Dermis microvascular lymphatic vessel endothelial cell (primary cell): ENCODE measurements at places on chromosomes 6 and 20.

- no peak for DNase-seq
Measured at GRCh38 chr20:23225407-23226060, 125.1 kb upstream of the NXT1 start.

DNA sequence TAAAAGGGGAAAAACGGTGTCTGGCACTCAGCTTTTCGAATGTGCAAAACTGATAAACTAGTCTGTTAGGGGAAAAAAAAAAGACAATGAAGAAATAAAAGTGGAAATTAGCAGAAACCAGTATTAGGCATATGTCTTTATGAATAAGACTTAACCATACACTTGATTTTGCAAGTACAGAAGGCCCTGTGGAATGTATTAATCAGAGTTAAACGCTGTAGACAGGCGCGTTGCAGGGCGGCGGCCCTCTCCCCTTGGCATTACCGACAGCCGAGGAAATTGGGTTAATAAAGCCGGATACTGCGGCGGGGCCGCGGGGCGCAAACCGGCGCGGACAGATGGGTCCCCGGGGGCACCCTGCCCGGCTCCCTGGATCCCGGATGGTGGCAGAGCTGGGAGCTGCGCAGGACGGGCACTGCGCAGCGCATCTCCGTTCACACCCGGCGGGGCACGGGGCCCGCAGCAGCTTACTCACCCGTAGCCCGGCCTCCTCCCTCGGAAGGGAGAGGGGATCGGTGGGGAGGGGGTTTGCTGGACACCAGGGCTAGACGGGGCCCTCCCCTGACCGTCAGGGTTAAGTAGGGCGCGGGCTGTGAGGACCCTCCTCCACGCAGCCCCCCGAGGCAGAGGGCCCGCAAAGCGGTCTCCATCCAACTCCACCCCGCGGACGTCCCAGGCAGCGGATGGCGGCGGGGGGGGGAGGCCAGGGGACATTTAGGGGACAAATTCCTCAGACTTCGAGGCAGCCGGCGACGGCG is 2.0 kb downstream of the BHLHE23 start:
- no peak for DNase-seq

DNA sequence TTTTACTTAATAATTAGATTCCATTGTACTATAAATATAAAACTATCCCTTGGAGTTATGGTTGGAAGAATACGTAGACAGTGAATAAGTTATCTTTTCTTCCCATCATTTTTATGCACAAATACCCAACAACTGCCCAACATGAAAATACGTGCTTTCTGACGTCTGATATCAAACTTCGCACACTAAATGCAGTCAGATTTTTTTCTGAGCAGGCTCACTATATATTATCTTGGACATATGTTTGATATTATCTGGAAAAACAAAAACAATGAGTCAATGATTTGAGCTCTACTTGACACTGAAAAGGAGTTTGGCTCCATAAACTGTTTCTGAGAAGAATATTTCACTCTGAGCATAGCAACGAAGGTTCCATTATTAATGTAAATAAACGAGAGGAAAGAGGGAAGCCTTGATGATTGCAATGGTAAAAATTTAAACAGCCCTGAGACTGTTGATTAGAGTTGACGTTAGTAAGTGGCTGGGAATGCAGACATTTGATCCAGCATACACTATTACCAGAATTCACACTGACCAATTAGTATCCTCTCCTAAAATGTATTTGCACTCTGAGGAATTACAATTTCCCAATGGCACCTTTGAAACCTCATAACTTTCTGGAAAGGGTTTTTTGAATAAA is 1090.0 kb downstream of the EPHA7 start:
- no peak for DNase-seq

DNA sequence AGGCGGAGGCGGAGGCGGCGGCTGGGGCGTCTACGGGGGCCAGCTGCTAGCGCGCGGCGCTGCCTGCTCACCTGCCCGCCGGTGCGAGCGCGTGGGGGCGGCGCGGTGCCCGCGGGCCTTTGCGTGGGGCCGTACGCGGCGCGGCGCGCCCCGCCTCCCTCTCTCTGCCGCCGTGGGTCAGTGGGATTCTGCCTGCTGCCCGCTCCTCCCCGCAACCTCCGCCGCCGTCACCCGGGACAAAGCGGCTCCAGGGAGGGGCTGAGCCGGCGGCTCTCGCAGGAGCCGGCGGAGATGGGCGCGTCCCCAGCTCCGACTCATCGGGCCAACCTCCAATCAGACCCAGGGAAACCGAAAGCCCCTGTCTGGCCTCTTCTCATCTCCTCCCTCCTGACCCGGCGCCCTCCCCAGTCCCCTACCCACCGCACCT is at the start of gene RCAN2:
Gene RCAN2, minus strand, starts transcription at position 249 of the 427 bp plus-strand sequence.
- DNase-seq = peak; percentile 12

- DNase-seq = peak; percentile 11
Measured at GRCh38 chr20:37990571-37991151, 42.6 kb downstream of the TTI1 start.

DNA sequence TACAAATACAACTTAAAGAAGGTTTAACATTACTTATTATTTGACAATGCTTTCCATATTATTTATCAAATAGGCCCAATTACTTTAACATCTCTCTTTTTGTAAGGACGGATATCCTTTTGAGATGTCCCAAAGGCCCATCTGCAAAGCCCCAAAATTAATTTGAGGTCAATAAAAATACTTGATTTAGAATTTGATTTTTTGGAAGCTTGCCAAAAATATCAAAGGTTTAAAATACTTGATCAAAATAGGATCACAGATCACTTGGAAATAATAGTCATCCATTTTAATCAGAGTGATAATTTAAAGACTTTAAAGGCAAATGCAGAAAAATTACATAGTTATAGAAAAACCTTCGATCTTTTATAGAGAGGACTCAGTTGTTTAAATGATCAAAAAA is 8.1 kb downstream of the C6orf58 start:
- no peak for DNase-seq

DNA sequence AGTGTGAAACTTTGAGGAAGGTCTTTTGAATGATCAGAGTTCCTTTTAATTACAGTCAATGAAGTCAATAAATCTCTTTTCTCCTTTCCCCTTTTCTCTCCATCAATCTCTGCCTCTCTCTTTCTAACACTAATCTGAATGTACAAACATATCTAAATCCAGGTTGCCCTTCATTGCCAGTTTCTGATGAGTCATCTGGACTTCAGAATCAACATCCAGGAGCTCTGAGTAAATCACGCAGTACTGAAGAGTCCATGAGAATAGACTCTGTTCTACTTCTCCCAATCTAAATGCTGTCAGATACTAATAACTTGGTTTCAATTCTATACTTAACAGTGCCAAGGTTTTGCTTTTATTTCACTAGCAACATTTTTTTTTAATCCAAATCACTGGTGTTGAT is 238.7 kb upstream of the THEMIS start:
- peak; percentile 47 for DNase-seq

DNA sequence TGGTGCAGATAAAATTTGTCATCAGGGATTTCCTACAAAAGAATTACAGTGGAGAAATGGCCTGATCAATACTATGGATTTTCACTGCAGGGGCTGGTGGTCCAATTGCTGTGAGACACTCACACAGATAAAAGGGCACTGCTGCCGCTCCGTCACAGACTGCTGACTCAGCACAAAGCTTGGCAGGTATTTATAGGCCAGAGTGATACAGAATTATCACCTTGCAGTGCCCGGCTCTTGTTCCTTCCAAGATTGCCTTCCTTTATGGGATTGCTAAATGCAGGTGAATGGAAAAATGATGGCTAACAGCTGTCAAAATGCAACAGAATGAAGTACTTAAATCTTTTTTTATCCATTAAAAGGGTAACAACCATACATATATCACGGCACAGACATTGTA is 247.8 kb upstream of the ZFP64 start:
- DNase-seq = no peak

DNA sequence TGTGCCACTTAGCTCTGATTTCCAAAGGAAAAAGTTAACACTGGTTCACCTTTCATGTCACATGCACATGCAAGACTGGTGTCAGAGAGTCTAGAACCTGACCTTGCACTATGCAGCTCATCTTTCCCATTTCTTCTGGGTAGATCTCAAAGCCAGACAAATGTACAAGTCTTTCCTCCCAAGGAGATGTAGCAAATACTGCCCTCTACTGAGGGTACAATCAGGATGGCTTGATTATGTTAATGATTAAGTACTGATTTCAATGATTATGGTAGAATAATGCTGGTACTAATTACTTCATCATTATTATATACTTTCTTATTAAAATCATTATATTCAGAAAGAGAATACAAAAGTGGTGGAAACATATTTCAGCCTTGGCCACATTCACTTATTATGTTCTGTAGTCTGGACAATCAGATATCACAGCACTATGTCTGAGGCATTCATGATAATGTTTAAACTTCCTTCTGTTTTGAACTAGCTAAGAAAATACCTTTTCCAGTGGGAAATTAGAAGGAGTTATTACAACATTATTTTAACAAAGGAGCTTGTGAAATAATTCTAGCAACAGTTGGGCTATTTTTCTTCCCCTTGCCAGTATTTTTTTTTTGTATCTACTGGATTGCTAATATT is 68.5 kb upstream of the FOXO3 start:
- DNase-seq = peak; percentile 40

DNA sequence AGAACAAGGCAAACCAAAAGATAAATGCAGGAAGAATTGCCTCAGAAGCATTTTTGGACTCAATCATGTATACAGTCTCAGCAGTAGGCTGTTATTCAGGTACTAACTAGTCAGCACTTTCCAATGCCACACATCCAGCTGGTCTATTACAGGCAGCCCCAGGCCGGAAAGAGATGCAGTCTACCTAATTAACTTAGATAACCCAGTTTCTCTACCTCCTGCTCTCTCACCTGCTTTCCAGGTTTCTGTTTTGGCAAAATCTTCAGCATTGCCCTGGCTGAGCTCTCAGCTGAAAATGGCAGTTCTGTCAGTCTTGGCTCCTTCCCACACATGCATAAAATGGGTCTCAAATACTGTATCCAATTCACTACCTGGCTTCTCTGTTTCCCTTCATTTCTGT is 101.3 kb upstream of the UFL1 start:
- no peak for DNase-seq

GRCh38 chr6:158506601-158507000 is 53.3 kb upstream of the TMEM181 start:
- no peak for DNase-seq

DNA sequence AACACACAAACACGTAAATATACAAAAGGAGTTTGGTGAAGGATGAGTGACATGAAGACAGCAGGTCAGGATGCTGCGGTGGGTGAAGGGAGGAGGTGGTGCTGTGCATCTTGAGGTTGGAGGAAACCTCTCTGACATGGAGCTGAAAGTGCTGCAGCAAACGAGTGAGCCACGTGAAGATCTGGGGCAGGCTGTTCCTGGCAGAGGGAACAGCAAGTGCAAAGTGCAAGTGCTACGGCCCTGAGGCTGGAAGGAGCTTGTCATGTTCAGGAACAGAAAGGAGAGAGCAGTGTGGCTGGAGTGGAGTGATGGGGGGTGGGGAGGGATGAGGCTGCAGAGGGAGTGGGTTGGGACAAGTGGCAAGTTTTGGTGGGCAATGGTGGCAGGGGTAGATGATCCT is 24.8 kb upstream of the ANGPT4 start:
- DNase-seq = no peak

- DNase-seq = peak; percentile 92
Measured at GRCh38 chr6:41824571-41825569, 37.4 kb downstream of the TOMM6 start.

DNA sequence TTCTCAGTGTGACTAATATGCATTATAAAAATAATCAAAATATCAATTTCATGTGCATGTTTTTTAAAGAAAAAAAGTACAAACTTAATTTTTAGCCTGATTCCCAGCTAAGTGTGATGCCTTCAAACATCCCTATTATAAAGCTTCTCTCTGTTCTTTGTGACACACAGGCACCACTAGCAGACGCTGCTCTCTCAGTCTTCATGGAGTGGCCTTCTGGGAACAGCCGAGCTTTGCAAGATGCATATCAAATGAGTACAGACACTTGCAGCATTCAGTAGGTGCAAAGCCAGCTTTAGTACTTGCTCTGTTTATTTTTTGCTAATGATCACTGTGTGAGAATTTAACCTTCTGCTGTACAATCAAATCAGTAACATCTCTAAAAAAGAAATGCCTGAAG is 340.0 kb downstream of the ADGRB3 start:
- no peak for DNase-seq

DNA sequence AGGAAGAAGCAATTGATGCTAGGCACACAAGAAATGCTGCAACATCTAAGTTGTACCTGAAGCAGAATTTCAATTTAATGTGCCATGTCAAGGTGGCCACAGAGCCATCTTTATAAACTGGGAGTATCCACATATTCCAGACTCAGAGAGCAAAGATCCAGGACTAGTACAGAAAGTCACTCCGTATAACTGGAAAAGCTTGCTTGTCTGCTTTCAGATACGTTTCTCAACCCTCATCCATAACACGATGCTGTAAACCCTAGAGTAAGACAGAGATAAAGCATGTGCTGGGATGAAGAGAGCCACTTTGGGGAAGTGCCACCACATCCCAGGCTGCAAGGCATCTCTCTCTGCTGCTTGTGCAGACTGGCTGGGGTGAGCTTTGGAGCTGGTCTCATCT is 134.7 kb downstream of the PACRG start:
- DNase-seq = no peak

GRCh38 chr20:63518946-63519667 is 1.5 kb upstream of the PPDPF start:
- DNase-seq = no peak

DNA sequence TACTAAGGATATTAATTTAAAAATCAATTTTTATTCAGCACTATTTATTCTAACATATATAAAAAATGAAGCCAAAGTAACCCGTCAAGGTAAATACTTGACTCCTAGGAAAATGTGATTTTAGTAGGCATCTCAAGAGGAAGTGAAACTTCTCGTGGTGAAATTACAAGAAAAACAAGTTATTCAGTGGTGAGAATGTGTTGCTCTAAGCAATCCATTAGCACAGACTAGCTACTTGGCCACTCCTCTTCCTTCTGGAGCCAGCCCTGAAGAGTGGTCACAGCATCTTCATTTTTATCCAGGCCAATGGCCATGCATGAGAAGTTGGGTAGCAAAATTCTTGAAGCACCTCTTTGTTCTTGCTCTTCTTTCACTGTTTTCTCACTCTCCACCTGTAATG is 40.4 kb upstream of the GFRAL start:
- no peak for DNase-seq

GRCh38 chr6:166660157-166660688 is 33.2 kb upstream of the RPS6KA2 start:
- DNase-seq = no peak

DNA sequence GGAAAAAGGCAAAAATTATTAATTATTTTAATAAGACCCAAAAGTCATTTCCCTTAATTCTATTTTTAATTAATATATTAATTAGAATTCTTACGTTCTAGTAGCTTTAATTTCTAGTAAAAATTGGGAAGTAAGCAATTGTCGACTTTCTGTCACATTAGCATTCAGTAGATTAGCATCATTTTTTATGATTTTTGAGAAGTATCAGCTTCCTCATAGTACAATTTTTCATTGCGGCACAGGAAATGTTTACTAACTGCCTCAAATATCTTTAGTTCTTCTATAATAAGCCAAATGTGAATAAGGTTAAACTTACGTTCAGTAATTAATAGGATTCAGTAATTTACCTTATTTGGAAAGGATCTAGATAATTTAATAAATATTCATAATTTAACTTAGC is 687.4 kb downstream of the EPM2A start:
- DNase-seq = no peak

- DNase-seq = no peak
Measured at GRCh38 chr20:10800288-10800687, 126.5 kb upstream of the JAG1 start.

GRCh38 chr6:130593200-130593599 is 227.4 kb downstream of the TMEM200A start:
- DNase-seq = no peak
